ENCODE measurements at places on chromosomes 11 and 22.

DNA sequence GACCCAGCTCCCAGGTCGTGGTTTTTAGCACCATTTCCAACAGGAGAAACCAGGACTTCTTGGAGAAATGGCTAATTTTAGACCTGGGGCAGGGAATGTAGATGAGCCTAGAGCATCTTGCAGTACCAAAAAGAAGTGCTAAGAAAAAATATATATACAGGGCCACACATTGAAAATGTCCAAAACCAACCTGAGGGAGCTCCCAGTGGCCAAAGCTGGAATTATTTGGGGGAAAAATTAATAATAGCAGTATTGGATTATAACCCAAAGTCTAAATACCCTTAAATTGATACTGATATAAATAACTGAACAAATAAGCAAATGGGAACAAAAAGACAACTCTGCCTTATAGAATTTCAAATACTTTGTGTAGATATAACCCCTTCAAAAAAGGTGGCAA, 108.0 kb downstream of the PARVA start:
- DNase-seq: no peak

- DNase-seq: no peak
Measured at GRCh38 chr22:19608003-19608690, 83.9 kb upstream of the CLDN5 start.

- DNase-seq: no peak
Measured at GRCh38 chr11:45606514-45607281, 58.7 kb downstream of the CHST1 start.

DNA sequence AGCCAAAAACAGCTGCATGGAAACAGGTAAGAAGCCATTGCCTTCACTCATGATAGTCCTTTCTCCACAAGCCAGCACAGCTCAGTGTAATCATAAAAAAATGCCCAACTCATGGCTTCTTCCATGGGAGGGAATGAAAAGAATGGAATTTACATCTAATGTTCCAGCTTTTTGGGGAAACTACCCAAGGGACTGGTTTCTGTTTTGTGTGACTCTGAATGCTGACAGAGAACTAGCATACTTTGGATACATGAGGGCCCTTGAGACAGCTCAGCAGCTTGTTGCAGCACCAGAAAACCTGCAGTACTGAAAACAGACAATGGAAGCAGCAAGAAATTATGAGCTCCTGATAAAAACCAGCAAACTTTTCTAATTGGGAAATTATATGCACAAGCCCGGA, 24.2 kb upstream of the HORMAD2 start:
- no peak for DNase-seq

GRCh38 chr11:28123151-28123581, 15.0 kb downstream of the METTL15 start:
- no peak for DNase-seq

GRCh38 chr22:31550871-31551370, 54.6 kb downstream of the SFI1 start:
- no peak for DNase-seq

DNA sequence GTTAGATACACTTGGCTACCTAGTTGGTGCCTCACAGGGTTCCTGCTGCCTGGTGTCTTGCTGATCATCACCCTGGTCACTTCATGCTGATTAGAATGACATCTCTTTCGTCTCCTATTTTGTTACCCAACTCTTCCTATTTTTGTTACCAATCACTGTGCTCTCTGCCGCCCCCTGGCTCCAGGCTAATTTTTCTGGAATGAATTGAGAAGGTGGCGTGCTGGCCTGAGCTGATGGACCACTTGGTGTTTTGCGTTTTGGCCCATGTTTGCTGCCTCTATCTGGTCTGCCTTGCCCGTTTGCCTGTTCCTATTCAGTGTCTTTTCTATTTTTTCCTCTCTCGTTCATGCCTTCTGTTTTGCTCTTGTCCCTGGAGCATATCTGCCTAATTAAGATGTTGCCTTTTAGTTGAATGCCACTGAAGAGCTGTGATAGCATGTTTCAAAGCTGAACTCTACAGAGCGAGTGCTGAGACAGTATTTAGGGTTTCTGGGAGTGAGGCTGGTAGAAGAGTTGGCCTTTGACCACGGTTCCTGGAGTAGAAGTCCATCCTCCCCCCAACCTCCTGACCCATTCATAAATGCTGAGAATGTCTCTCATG, 5.9 kb upstream of the ATF4 start:
- no peak for DNase-seq

- no peak for DNase-seq
Measured at GRCh38 chr11:66858186-66858938, 1.5 kb downstream of the LRFN4 start.

DNA sequence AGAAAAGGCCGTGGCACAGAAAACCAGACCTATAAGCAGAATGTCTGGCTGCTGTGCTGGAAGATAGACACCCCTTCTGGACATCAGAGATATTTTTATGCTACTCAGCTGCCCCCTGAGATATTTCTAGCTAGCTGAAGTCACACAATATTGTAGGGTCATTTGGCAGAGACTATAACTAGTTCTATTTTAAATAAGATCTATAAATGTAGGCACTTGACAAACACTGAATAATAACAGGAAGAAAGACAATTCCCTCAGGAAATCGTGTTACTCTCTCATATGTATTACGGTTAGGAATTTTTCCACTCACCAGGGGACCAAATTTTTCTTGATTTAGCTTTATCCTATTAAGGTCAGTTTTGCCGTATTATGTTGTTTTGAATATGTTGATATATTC, 845.4 kb downstream of the OPCML start:
- DNase-seq: no peak

GRCh38 chr22:37290737-37291136, 8.4 kb downstream of the CYTH4 start:
- DNase-seq: no peak

DNA sequence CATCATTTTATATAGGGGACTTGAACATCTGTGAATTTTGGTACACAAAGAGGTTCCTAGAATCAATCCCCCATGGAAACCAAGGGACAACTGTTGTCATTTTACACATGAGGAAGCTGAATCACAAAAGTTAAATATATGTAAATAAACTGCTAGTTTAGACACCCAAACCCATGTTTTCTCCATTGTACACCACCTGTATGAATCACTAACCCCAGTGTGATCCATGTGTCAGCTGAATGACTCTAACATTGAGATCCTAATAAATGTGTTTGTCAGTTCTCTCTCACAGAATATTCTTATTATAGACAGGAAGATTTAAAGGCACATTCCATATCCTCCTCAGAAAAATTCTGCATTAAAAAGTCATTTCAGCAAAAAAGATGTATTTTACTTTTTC, 83.3 kb downstream of the ATG16L2 start:
- no peak for DNase-seq

DNA sequence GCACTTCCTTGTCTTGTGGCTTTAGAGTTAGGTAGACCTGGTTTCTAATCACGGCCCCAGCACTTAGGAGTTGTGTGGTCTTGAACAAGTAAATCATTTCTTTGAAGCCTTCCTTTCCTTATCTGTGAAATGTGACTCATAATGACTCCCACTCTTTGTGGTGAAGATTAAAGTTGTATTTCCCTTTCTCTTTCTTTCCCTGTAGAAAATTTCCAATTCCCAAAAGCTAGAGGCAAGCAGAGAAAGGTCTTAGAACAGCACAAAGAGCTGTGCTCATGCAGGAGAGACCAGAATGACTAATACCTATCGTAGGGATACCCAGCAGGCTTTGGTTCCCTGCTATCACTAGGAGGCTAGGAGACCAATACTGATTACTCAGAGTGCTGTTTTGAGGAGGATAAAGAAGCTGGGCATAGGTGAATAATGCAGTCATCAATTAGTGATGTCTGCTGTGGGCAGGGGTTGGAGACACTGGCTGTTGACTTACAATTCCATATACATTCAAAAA, 270.7 kb upstream of the SYN3 start:
- DNase-seq: no peak

DNA sequence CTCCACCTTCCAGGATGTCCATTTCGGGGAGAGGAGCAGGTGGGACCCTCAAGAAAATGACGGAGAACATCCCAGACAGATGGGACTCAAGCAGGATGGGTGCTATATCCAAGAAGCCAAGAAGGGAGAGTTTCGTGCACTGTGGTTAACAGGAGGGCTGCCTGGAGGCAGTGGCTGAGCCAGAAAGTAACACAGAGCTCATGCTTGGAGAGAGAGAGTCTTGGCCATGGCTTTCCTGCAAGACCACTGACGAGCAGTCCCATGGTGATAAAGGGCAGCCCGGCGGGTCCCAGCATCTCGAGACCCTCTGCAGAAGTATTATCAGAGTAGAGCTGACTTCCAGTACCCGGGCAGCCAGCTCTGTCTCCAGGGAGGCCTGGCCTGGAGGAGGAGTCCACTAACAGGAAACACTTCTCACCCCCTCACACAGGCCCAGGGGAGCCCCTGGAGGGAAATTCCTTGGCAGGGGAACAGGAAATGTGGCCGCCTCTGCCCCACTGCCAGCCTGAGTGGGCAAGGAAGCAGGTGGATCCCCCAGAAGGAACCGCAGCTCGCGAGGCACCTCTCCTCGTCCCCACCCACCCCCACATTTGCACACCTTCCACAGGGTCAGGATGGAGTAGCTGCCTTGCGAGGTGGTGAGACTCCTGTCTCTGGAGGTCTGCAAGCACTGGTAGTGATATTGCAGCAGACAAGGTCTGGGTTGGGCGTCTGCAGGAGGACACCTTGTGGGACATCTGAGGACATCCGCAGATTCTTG, 32.2 kb downstream of the CYTH4 start:
- no peak for DNase-seq

DNA sequence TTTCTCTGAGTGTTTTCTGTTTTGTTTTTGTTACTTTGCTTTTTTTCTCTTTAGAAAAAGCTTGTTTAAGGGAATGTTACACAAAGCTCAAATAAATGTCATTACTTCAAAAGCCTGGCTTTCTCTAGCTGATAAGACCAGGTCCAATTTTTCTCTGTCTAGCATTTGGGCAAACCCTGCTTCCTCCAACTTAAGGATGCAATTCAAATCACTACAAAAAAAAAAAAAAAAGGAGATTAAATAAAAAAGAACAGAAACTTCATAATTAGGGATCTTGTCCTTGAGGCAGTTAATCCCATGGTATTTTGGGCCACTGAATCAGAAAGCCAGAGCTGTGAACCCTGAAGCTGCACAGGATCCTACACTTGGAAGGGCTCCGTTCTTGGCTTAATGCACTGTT, 480.8 kb upstream of the KIRREL3 start:
- DNase-seq: no peak

- DNase-seq: no peak
Measured at GRCh38 chr11:34154059-34154875, 48.8 kb downstream of the NAT10 start.

GRCh38 chr11:105000167-105000566, 22.8 kb downstream of the CASP5 start:
- no peak for DNase-seq

DNA sequence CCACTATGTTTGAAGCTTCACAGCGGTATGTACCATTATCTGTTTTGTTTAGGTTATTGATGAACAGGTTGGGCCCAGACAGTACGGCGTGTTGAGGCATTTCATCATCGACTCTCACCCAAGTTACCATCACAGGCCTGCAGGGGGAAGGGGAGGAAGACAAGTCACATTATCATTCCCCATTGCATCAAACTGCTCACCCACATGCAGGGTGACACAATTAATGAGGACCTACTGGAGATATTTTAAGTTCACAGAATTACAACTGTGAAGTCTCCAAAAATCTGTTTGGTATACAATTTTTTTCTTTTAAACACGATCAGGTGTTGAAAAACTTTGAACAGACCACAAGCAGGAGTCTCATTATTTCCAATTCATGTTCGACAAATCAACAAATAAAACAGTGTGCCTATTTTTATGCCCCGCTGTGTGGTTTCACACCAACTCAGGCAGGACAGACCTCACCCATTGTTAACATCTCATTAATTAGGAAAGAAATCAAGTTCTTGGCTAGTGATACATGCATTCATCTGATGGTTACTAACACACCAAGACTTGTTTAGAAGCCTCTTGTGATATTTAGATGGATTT, 289.5 kb downstream of the CADM1 start:
- DNase-seq: no peak

GRCh38 chr22:32203181-32204039, 1.5 kb downstream of the RFPL2 start:
- no peak for DNase-seq

- DNase-seq: no peak
Measured at GRCh38 chr11:70405679-70406395, 7.5 kb downstream of the CTTN start.

DNA sequence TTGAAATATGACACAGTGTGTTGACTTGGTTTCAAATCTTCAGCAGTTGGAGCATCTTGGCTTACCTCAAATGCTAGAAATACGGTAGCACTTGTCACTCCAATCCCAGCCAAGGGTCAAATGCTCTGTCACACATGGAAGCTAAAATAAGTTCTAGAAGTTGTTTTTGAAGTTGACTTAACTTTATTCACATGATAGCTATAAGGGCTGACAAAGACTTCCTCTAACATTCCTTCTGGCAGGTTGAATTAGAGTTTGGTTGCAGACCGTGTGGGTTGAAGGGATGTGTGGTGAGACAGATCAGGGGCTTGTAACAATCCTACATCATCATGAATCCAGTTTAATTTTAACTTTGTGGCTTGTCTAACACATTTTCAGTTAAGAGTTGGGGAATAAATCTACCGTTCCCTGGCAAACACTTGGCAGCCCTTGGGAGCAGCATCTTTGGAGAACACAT, 4.6 kb downstream of the SLN start:
- DNase-seq: no peak

DNA sequence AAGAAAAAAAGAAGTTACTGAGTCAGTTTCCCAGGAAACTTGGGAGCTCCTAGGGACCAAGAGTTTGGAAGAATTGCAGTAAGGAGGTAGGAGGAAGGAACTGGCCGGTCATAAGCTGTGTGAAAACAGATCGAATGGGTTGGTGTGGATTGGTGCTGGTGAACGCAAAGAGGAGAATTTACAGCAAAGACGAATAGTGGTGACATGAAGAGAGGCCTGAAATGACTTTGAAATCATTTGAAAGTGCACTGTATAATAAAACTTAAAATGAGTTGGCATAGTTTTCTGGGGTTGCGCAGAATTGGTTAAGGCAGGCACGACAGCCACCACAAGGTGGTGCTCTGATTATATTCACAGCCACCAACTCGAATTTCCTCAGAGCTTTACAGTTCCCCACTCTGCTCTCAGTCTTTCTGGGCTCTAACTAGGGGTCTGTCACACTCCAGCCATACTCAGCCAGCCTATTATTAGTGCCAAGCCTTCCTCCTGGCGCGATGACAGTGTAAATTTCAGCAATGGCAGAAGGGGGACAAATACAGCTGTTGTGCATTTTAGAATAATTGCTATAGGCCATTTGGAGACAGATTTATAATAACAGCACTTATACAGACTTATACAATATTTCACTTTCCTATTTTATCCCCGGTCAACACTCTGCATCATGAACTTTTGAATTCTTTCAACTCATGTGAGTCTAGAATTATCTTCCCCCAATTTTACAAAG, 8.3 kb upstream of the HTR3B start:
- no peak for DNase-seq

DNA sequence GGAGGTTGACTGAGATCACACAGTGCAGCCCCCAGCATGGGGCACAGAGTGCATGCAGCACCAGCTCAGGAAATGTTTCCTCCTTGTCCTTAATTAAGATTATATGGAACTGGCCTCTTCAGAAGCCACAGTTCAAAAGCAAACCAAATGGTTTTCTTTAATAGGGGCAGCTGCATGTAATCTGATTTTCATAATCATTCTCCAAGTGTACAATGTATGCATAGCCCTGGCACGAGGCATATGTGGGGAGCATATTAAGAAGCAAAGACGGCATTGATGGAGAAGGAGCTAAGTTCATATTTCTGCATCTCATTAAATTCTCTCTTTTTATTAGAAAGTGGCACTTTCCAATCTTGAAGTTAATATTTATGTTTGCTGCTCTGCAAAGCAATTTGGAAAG, 9.9 kb upstream of the PARVB start:
- DNase-seq: no peak
